Ascending aorta (tissue), 2 donors: ENCODE measurements at places on chromosomes 4 and X. TPM values are rescaled to one million over a fixed set of nuclear protein-coding genes. Genes with fewer than 3 reads are reported as not detected.

FHIP1A gene
- not detected for total RNA-seq

SPANXB1 gene
- not detected for total RNA-seq

NEUROG2 gene
- not detected for total RNA-seq

RNF175 gene
- total RNA-seq: not detected

ARAP2 gene
- 12.2 TPM for total RNA-seq

ZFP92 gene
- 0.96 TPM for total RNA-seq

ZC4H2 gene
- 39.9 TPM for total RNA-seq

TIGD2 gene
- 0.21 TPM for total RNA-seq

GCNA gene
- 0.96 TPM for total RNA-seq

F8A3 gene
- not detected for total RNA-seq

TIGD4 gene
- not detected for total RNA-seq

AKAP14 gene
- not detected for total RNA-seq

SMIM10 gene
- 11.7 TPM for total RNA-seq

HSFX2 gene
- total RNA-seq: not detected

MAD2L1 gene
- 12.8 TPM for total RNA-seq

AWAT2 gene
- not detected for total RNA-seq

ANKRD37 gene
- 1.9 TPM for total RNA-seq

RTL9 gene
- total RNA-seq: not detected

NAA11 gene
- not detected for total RNA-seq

TMEM128 gene
- total RNA-seq: 0.64 TPM

RIPPLY1 gene
- not detected for total RNA-seq

AFP gene
- not detected for total RNA-seq

HERC5 gene
- 0.32 TPM for total RNA-seq

POLN gene
- total RNA-seq: 0.21 TPM

CYLC1 gene
- not detected for total RNA-seq

TMEM185A gene
- total RNA-seq: 12.6 TPM

SNX25 gene
- total RNA-seq: 18.7 TPM

MFAP3L gene
- 2.2 TPM for total RNA-seq

ODAM gene
- total RNA-seq: not detected

USP9X gene
- total RNA-seq: 23.7 TPM

TEX11 gene
- total RNA-seq: not detected

GSX2 gene
- total RNA-seq: not detected

COL25A1 gene
- 5.6 TPM for total RNA-seq

GUCY1B1 gene
- total RNA-seq: 34.9 TPM

CYP2U1 gene
- 23.8 TPM for total RNA-seq

TCEAL9 gene
- 20.9 TPM for total RNA-seq

BCORL1 gene
- total RNA-seq: 10.3 TPM

KLHL34 gene
- not detected for total RNA-seq

BRCC3 gene
- total RNA-seq: 9.4 TPM

CXorf49 gene
- total RNA-seq: not detected

TMEM31 gene
- total RNA-seq: not detected

HMX1 gene
- not detected for total RNA-seq

IL1RAPL1 gene
- not detected for total RNA-seq
